ENCODE measurements at places on chromosomes 7 and 10.

GRCh38 chr10:124149189-124150042, 56.0 kb upstream of the CHST15 start:
- DNase-seq = no peak

GRCh38 chr10:47019155-47020145, 108.2 kb downstream of the PTPN20 start:
- peak; percentile 5 for DNase-seq

DNA sequence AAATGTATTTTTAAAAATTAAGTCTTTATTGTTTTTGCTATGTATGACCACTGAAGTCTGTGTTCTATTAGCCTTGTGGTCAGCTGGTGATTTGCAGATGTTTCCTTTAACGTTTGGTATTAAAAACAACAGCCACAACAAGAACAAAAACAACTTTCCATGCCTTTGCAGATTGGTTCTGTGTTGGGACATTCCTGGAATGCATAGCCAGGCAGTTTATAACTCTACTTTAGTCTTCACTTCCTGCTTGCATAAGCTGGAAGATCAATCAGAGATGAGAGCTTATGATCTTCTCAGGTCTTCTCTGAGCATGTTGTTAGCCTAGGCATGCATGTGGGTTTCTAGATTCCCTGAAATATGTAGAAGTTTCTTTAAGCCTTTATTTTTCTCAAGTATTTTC, 58.9 kb upstream of the SEMA3C start:
- no peak for DNase-seq

GRCh38 chr7:95863623-95864022, 91.3 kb downstream of the DYNC1I1 start:
- DNase-seq = no peak

- no peak for DNase-seq
These were observed 82.4 kb downstream of the ADARB2 start for GRCh38 chr10:1654811-1655356.

GRCh38 chr7:7565746-7566650, 686 bp upstream of the MIOS start:
- DNase-seq = peak; percentile 37

DNA sequence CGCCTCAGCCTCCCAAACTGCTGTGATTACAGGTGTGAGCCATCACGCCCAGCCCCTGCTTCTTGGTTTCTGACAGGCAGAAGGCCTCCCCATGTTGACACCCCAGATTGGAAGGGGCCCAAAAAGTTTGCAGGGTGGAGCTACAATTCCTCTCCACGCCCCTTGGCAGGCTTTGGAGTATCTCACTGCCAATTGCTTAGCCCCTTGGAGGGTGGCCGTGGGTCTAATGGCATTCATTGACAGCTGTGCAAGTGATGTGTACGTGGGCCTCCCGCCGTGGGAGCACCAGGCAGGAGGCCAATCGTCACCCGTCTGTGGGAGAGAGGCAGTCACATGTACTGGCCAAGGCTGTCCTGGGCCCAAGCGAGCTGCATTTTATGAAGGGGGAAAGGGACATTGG, 73.7 kb upstream of the PPIF start:
- no peak for DNase-seq

GRCh38 chr10:86648704-86649427, 5.5 kb upstream of the OPN4 start:
- DNase-seq = peak; percentile 10

DNA sequence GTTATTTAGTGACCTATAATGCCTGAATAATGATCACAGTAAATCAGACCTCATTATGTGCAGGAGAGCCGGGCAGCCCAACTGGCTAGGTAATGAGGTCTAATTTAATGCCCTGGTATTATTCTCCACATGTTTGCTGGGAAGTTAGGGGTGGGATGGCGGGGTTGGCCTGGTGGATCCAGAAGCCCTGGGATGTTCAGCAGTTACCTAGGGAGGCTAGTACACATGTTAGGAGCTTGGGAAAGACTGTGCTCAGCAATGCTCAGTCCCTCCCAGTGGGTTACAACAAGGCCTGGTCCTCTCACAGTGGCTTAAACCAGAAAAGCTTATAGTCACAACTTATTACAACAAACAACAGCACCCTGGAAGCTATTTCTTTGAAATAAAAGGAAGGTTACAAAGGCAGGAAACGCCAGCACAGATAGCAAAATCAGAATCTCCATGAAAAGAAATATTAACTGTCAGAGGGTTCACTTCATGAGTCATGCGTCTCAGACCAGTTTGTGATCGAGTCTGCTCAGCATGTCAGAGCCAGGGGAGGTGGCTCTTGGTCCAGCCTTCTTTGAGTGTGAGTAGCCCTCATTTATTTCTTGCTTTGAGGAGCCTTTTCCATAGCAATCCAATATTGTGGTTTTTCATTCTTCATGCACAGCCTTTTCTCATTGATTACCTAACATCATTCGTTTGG, 418.6 kb upstream of the NPVF start:
- DNase-seq = no peak

DNA sequence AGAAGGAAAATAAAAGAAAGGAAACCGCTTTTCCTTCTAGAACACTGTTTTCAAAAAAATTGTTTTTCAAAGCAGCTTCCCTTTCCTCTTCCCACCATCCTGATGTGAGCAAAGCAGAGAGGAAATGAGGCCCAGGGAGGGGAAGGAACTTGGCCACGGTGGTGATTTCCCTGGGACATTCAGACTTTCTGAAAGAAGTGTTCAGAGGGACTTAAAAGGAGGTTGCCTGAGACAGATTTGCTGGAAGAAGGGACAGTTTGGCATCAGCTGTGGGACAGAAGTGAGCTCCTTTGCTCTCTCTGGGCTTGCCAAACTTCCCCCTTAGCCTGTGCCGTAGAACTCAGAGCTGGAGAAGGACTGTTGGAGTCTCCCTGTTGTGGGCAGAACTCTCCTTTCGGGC, 30.3 kb downstream of the ADCYAP1R1 start:
- no peak for DNase-seq

- DNase-seq = no peak
These were observed 24.6 kb upstream of the SGMS1 start for GRCh38 chr10:50648089-50648934.

- no peak for DNase-seq
These were observed 112.1 kb downstream of the ACTR3B start for GRCh38 chr7:152871678-152872060.

- no peak for DNase-seq
These were observed 437.7 kb downstream of the AUTS2 start for GRCh38 chr7:70035955-70036354.

DNA sequence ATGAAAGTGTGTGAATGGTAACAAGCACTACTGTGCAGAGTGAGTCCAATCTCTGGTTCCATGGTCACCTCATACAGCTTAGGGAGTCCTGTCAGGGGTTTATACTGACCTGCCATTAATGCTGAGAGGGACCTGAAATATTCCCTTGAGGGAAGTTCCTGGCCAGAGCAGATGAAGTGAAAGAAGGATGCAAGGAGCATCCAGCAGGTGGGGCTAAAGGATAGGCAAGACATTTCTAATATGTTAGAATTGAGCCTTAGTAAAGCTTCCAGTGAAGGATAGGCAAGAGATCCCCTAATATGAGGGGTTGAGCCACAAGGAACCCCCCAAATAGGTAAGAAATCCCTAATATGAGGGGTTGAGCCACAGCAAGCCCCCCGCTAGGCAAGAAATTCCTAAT, 25.5 kb upstream of the FAM221A start:
- no peak for DNase-seq

DNA sequence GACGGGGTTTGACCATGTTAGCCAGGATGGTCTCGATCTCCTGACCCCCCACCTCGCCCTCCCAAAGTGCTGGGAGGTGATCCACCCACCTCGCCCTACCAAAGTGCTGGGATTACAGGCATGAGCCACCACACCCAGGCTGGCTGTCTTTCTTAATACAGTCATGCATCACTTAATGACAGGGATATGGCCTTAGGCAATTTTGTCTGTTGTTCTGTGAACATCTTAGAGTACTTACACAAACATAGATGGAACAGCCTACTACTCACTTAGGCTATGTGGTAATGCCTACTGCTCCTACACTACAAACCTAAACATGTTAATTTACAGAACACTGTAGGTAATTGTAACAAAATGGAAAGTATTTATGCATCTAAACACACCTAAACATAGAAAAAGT, 106.6 kb upstream of the KCNMA1 start:
- DNase-seq = no peak

DNA sequence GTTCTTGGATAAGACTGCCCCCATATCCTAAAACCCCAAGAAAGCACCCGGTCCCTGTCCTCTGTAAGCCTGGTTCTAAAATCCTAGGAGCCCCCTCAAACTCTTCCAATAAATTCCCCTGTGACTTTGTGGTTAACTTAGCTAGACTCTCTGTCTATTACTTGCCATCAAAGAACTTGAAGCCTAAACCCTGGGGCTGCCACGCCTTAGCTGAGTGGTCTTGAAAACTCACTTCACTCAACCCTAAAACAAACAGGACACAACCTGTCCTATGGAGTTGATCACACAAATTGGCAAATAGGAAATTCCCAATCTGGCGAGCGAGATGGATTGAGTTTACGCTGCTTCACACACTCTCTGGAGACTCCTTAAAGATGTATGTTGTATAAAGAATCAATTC, 191.4 kb upstream of the SVIL start:
- no peak for DNase-seq

DNA sequence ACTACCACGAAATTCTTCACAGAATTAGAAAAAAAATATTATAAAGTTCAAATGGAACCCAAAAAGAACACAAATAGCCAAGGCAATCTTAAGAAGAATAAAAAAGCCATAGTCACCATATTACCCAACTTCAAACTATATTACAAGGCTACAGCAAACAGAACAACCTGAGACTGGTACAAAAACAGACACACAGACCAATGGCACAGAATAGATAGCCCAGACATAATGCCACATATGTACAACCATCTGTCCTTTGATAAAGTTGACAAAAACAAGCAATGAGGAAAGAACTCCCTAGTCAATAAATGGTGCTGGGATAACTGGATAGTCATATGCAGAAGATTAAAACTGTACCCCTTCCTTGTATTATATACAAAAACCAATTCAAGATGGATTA, 808.5 kb upstream of the ZWINT start:
- DNase-seq = no peak

DNA sequence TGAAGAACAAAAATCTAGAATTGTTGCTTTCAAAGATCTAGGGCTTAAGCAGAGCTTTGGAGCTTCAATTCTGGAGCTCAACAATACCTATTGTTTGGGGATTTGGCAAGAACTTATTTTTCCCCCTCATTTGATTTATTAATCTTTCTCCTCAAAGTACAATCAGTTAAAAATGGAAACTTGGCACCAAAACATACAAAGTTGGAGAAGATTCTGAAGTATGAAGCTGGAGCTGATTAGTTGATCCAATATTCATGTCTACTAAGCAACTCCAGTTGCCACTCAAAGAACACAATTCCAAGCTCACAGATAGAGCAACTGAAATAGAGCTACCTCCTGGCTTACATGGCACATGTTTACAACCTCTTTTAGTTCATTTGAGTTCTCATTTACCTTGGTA, 3.8 kb downstream of the FAM13C start:
- DNase-seq = no peak

DNA sequence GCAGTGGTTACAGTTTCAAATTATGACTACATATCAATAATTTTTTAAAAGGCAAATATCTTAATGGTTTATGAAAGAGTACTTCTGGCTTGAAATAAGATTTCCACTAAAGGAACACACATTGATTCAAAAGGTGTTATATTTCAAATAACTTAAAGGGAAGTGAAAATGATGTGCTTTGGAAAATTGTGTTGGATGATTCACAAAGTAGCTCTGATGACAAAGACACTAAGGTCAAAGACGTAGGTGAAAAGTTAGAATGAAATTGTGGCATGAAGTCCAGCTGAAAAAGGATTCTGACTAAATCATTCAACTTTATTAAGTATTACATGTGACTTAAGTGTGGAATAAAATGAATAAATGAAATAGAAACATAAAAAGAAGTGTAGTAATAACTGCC, 20.8 kb upstream of the OR2A5 start:
- no peak for DNase-seq

DNA sequence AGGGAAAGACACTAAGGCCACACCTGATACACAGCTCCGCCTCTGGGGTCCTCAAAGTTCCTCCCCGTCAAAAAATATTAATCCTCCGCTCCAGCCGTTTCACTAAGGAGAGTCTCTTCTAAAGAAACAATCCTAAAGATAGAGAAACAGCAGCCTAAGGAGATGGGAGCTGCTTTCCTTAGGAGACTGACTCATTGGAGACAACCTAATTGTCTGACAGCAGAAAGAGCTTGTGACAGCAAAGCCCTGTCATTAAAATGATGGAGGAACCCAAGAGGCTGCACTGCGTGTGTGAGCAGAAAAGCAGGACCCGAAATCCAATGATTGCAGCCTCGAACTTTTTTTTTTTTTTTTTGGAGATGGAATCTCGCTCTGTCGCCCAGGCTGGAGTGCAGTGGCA, 44.0 kb upstream of the TNRC18 start:
- DNase-seq = no peak

GRCh38 chr7:74030861-74031260, 2.9 kb downstream of the ELN start:
- DNase-seq = no peak

- peak; percentile 84 for DNase-seq
These were observed 60.9 kb upstream of the ACSM6 start for GRCh38 chr10:95133016-95133752.

- no peak for DNase-seq
These were observed 125.7 kb downstream of the TSPAN12 start for GRCh38 chr7:120732256-120732655.

DNA sequence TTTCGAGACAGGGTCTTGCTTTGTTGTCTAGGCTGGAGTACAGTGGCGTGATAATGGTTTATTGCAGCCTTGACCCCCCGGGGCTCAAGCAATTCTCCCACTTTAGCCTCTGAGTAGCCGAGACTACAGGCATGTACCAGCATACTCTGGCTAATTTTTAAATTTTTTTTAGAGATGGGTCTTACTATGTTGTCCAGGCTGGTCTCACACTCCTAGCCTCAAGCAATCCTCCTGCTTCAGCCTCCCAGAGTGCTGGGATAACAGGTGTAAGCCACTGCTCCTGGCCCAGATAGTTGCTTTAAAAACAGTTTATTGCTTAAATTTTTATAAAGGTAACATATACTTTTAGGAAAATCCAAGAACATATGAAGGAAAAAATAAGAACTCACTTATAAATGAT, 26.3 kb downstream of the NEURL1 start:
- no peak for DNase-seq

GRCh38 chr10:30432622-30433305, 1.2 kb upstream of the MAP3K8 start:
- DNase-seq = no peak

DNA sequence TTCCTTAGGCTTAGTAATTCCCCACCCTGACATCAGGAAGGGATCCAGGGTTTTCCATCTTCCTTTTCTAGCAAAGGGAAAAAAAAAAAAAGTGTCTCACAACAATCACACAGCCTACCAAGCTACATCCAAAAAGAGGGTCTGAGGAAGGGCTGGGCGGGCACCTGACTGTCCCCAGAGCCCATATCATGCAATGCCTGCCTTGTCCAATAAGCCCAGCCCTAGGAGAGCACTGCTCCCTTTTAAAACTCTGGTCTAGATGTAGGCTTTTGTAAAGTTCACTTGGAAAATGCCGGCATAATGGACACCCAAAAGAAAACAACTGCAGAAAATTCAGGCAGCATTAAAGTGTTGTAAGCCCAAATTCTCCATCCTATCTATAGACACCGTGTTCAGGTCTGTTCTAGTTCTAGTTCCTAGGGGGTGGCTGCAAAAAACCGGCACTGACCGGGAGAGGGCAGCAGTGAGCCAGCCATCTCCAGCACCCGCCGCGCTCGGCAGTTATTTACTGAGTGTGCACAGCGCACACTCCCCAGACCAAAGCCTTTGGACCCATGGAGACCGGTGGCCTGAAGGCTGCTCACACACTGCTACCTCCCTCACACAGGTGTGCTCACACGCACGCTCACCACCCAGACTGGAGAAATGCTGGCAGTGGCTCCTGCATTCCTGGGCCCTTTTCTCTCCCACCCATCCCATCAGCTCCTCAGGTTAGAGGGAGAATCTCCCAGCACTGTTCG, 48.7 kb downstream of the PODXL start:
- peak; percentile 89 for DNase-seq
